GM12878 (cell line): ENCODE measurements at places on chromosomes 4 and X. TPM values are rescaled to one million over a fixed set of nuclear protein-coding genes. Genes with fewer than 3 reads are reported as not detected.

The TLL1 gene
- total RNA-seq = 0.05 and 0.11 TPM in 2 replicates

The DRD5 gene
- not detected in 2 replicates for total RNA-seq

DNA sequence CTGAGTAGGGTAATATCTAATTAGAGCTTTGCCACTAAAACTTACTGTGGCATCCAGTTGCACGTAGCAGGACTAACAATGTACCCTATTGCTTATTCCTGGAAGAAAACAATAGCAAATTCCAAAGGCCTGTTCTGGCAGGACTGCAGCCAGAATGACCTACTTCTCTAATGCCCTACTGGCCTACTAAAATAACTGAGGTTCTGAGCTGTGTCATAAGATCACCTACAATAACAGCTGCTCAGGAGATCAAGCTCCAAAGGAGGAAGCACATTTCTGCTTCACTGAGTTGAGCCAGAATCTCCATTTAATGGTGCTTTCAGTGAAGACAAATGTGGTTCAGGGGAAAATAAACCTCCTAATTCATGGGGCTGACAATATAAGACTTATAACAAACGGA is 42.2 kb upstream of the CXCL8 start:
- H3K27me3 ChIP-seq = no peaks in the 10 kb centered on the region; the same call in 1 of the 2 replicates
- H3K36me3 ChIP-seq = no peaks in the 10 kb centered on the region

GRCh38 chr4:153000076-153000420 is 63.9 kb downstream of the FHDC1 start:
- no peaks in the 10 kb centered on the region for H3K4me1 ChIP-seq
- H3K36me3 ChIP-seq = no peaks in the 10 kb centered on the region
- H3K4me3 ChIP-seq = no peak overlapping the region
- no peak overlapping the region for H3K27ac ChIP-seq
- H3K27me3 ChIP-seq = no peaks in the 10 kb centered on the region

DNA sequence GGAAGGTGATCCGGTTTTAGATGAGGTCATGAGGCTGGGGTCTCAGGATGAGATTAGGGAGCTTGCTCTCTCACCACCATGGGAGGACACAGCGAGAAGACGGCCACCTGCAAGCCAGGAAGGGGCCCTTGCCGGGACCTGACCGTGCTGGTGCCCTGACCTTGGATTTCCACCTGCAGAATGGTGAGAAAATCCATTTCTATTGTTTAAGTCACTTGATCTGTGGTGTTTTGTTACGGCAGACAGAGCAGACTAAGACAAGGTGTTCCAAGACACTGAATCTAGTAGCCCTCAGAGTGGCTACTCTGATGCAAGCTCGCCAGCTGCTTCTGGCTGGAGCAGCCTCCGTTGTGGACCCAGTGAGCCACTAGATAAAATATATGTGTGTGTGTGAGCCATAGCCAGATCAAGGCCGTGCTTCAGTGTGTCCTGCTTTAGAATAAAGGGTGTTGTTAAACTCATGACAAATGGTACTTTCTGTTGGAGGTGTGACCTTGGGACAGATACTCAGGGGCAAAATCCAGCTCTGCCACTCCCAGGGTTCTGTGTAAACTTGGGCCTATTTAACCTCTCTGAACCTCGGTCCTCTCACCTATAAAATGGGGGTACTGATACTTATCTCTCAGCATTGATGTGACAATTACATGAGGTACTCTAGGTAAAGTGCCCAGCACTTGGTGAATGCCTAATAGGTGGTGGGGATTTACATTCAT is 67.9 kb upstream of the STX18 start:
- no peak for DNase-seq
- no peak overlapping the region for H3K4me3 ChIP-seq
- no peaks in the 10 kb centered on the region for H3K36me3 ChIP-seq
- no peak overlapping the region for H3K27ac ChIP-seq
- no peaks in the 10 kb centered on the region for H3K4me1 ChIP-seq

GRCh38 chrX:9708923-9709553 is 56.6 kb downstream of the GPR143 start:
- H3K4me3 ChIP-seq = no peak overlapping the region
- no peak overlapping the region for H3K27ac ChIP-seq
- peak; percentile 42 for DNase-seq
- no peaks in the 10 kb centered on the region for H3K27me3 ChIP-seq
- H3K4me1 ChIP-seq = no peaks in the 10 kb centered on the region

GRCh38 chrX:154517101-154517781 is 1.2 kb upstream of the FAM3A start:
- H3K36me3 ChIP-seq = no peaks in the 10 kb centered on the region
- H3K4me1 ChIP-seq = no peaks in the 10 kb centered on the region
- DNase-seq = no peak
- no peak overlapping the region for H3K27ac ChIP-seq
- no peak overlapping the region for H3K4me3 ChIP-seq
- no peaks in the 10 kb centered on the region for H3K27me3 ChIP-seq

GRCh38 chr4:56686537-56687231 is 5.6 kb upstream of the HOPX start:
- DNase-seq = no peak
- no peak overlapping the region for H3K27ac ChIP-seq
- H3K4me3 ChIP-seq = no peak overlapping the region

DNA sequence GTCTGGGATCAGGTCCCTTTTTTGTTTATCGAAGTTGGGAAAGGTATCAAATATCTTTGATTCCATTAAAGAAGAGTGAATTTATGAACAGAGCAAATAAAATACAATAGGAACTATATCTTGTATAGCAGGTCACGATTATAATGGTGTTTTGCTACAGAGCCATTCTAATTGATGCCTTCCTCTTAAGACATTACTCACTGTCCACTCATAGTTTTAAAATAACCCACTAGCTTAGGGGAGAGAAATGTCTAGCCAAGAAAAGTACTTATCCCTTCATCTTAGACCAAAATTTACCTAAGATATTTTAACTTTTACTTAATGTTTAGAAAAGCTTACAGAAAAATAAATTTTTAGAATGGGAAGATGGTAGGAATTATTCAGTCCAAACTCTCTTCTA is 112.0 kb upstream of the PABPC4L start:
- H3K4me1 ChIP-seq = no peaks in the 10 kb centered on the region
- DNase-seq = no peak
- H3K27ac ChIP-seq = no peak overlapping the region
- no peaks in the 10 kb centered on the region for H3K27me3 ChIP-seq

DNA sequence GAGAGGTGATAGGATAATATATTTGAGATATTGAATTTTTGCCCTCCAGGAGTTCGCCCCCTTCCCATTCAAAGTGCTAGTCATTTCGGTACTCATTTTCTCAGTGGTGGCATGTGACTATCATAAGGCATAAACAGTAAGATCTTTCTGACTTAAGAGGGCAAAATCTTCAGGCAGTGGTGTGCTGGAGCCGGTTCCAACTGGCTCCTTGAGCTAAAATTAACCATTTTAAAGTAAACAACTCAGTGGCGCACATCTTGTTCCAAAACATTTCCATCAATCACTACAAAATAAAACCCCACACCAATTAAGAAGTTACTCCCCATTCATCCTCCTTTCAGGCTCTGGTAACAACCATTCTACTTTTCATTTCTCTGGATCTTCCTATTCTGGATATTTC is 43.3 kb downstream of the LUZP4 start:
- no peak overlapping the region for H3K27ac ChIP-seq
- H3K36me3 ChIP-seq = no peaks in the 10 kb centered on the region
- no peak for DNase-seq
- no peaks in the 10 kb centered on the region for H3K4me1 ChIP-seq
- H3K4me3 ChIP-seq = no peak overlapping the region

GRCh38 chr4:79788884-79789283 is 284.1 kb downstream of the ANTXR2 start:
- no peaks in the 10 kb centered on the region for H3K27me3 ChIP-seq
- H3K36me3 ChIP-seq = no peaks in the 10 kb centered on the region
- no peak overlapping the region for H3K27ac ChIP-seq
- DNase-seq = no peak
- H3K4me1 ChIP-seq = no peaks in the 10 kb centered on the region
- H3K4me3 ChIP-seq = no peak overlapping the region

DNA sequence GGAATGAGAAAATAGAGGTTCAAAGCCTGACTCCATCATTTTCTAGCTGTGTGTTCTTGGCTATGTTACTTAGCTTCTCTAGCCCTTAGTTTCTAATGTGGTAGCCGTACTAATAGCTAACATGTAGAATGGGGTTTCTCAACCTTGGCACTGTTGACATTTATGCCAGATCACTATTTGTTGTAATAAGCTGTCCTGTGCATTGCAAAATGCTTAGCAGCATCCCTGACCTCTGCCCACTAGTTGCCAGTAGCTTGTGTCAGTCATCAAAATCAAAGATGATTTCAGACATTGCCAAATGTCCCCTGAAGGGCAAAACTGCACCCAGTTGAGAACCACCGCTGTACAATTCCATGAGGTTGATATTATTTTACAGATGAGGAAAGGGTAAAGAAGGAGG is 18.3 kb upstream of the ADAMTS3 start:
- no peak overlapping the region for H3K4me3 ChIP-seq
- no peaks in the 10 kb centered on the region for H3K27me3 ChIP-seq
- H3K27ac ChIP-seq = no peak overlapping the region

DNA sequence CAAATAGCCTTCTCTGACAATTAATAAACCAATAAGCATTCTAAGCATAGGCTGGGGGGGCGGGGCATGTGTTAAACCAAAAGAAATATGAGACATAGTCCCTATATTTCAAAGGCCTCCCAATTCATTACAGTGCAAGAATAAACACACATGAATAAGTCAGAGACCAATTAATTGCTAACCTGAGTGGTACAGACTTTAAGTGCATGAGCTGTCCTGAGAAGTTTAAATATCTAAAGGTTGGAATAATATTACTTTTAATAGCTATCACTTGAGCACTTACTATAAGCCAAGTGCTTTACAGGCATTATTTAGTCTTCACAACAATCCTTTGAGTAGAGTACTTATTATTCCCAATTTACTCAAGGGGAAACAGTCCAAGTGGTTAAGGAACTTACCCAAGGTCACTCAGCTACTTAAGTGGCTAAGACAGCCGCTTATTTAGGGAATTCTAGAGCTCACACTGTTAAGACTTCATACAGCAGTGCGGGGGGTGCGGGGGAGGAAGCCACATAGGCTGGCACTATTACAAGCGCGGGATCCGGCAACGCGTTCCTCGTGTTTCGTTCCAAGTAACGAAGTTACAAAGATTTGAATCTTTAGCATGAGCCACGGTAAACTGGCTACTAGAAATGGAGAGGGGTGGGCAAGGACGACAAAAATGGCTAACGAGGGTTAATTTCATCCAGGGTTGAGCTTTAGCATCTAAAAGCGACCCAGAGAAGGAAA is 1.4 kb downstream of the THOC2 start:
- H3K36me3 ChIP-seq = no peaks in the 10 kb centered on the region
- H3K27ac ChIP-seq = peak overlapping the region; percentile 75
- no peak for DNase-seq
- peak overlapping the region; percentile 71 for H3K4me3 ChIP-seq

- H3K36me3 ChIP-seq = no peaks in the 10 kb centered on the region
- peaks cover 21% of the 10 kb centered on the region for H3K4me1 ChIP-seq
- peak within 1 kb of the TSS; percentile 73 for H3K27ac ChIP-seq
- peak within 1 kb of the TSS; percentile 81 for H3K4me3 ChIP-seq
- no peaks in the 10 kb centered on the region for H3K27me3 ChIP-seq
- DNase-seq = peak; percentile 55
Measured at GRCh38 chr4:110198435-110199416, at the start of gene ELOVL6. Gene ELOVL6, minus strand, starts transcription at chr4:110198615. Its CDS starts 280 bp downstream, at chr4:110198335.

DNA sequence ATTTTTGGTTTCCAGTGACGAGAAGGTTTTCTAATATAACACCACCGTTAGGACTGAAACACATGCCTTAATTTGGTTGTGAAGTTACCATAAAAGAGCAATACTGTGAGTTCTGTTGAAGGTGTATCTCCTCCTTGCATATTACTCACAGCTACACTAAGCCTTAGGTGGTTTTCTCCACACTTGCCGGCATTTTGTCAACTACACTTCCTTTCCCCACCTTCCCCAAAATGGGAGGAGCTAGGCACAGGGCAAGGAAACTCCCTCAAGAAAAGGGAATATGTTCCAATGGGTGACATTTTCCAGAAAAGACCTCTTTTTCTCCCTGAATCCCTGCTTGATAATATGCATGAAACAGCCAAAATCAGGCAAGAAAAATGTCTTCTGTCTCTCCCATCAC is 44.8 kb downstream of the RELL1 start:
- no peaks in the 10 kb centered on the region for H3K27me3 ChIP-seq
- H3K4me1 ChIP-seq = no peaks in the 10 kb centered on the region
- no peak for DNase-seq
- no peak overlapping the region for H3K4me3 ChIP-seq
- no peaks in the 10 kb centered on the region for H3K36me3 ChIP-seq
- no peak overlapping the region for H3K27ac ChIP-seq

DNA sequence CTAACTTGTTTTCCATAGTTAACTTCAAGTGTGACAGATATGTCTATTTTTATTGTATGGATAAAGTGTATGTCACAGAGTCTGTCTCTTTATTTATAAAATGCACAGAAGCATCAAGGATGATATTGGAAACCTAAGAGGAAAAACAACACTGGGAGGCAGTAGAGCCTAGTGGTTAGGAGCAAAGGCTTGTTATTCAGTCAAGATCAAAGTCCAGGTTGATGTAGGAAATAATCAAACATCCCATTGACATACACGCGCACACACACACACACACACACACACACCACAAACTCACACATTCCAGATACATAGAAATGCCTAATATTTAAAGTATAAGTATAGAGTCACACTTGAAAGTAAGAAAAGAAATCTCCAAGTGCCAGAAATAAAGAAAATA is 206.8 kb downstream of the CHRDL1 start:
- DNase-seq = no peak
- H3K27me3 ChIP-seq = no peaks in the 10 kb centered on the region
- H3K27ac ChIP-seq = no peak overlapping the region

DNA sequence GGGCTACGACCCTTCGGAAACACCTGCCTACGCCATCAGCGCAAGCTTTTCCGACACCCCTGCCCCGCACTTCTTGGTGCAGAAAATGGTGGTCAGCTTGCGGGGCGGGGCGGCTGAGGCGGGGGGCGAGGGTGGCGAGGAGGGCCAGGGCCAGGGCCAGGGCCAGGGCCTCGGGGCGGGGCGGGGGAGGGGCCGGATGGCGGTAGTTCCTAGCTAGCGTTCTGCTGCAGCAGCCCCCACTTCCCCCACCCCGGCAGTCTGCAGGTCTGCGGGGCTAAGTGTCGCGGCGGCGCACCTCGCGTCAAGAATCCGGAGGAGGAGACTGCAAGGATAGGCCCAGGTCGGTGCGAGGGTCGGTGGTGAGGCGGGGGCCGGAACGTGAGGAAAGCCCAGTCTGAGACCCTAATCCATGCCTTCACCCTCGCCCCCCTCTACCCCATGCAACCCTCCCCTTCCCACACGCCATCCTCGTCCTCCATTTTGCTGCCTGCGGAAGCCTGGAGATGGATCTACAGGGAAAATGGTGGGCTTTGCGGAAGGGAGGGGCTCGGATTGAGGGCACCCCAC is 600 bp downstream of the BEX4 start:
- no peaks in the 10 kb centered on the region; the same call in 1 of the 2 replicates for H3K27me3 ChIP-seq
- H3K4me3 ChIP-seq = peak overlapping the region; percentile 2; the same call in 1 of the 2 replicates
- H3K4me1 ChIP-seq = no peaks in the 10 kb centered on the region
- H3K27ac ChIP-seq = no peak overlapping the region
- H3K36me3 ChIP-seq = no peaks in the 10 kb centered on the region
- no peak for DNase-seq

GRCh38 chrX:147405764-147406163 is 506.0 kb upstream of the FMR1 start:
- no peaks in the 10 kb centered on the region for H3K4me1 ChIP-seq
- no peak for DNase-seq
- H3K27ac ChIP-seq = no peak overlapping the region

- no peak overlapping the region for H3K4me3 ChIP-seq
- no peaks in the 10 kb centered on the region for H3K36me3 ChIP-seq
- no peaks in the 10 kb centered on the region for H3K27me3 ChIP-seq
Measured at GRCh38 chr4:73917081-73917501, 47.9 kb downstream of the CXCL1 start.

- no peaks in the 10 kb centered on the region for H3K36me3 ChIP-seq
- H3K4me1 ChIP-seq = no peaks in the 10 kb centered on the region
- H3K27ac ChIP-seq = no peak overlapping the region
- no peaks in the 10 kb centered on the region for H3K27me3 ChIP-seq
- H3K4me3 ChIP-seq = no peak overlapping the region
Measured at GRCh38 chr4:143679434-143679833, 21.0 kb downstream of the FREM3 start.
